ENCODE measurements at places on chromosomes 12 and 14. TPM values are rescaled to one million over a fixed set of nuclear protein-coding genes. Genes with fewer than 3 reads are reported as not detected.

GRCh38 chr12:28034271-28034670 lies 61.7 kb upstream of the PTHLH start:
- H3K4me1 ChIP-seq, result no peaks in the 10 kb centered on the region
- H3K4me3 ChIP-seq, result no peak overlapping the region
- H3K36me3 ChIP-seq, result no peaks in the 10 kb centered on the region
- no peaks in the 10 kb centered on the region for H3K27me3 ChIP-seq
- no peak for DNase-seq

- no peaks in the 10 kb centered on the region for H3K36me3 ChIP-seq
- peaks cover 15% of the 10 kb centered on the region for H3K4me1 ChIP-seq
- no peak for DNase-seq
- H3K4me3 ChIP-seq, result no peak overlapping the region
- H3K27me3 ChIP-seq, result no peaks in the 10 kb centered on the region
- H3K27ac ChIP-seq, result no peak overlapping the region
These were observed 3.8 kb downstream of the CCDC88C start for GRCh38 chr14:91413547-91414474.

GRCh38 chr14:22824711-22825359 lies 4.9 kb upstream of the MRPL52 start:
- H3K36me3 ChIP-seq, result no peaks in the 10 kb centered on the region
- H3K27ac ChIP-seq, result no peak overlapping the region
- no peaks in the 10 kb centered on the region for H3K4me1 ChIP-seq
- no peak for DNase-seq
- H3K27me3 ChIP-seq, result no peaks in the 10 kb centered on the region
- no peak overlapping the region for H3K4me3 ChIP-seq

DNA sequence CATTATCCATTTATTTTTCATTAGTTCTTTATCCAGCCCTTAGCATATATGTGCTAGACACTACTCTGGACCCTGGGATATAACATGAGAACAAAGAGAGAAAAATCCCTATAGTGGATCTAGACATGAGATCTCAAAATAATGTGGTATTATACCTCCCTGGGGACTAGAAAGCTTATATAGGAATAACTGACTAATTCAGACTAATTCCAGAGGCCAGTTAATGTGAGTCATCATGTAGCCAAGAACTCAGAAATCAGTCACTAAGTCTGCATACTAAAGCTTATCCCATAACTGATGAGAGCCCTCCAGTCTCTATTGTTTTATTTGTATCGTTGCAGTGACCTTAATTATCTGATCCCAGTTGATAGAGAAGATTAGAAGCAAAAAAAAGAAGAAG lies 267.1 kb upstream of the RGS6 start:
- peaks cover 22% of the 10 kb centered on the region for H3K4me1 ChIP-seq
- H3K27ac ChIP-seq, result no peak overlapping the region
- H3K4me3 ChIP-seq, result no peak overlapping the region
- no peak for DNase-seq

- H3K27me3 ChIP-seq, result no peaks in the 10 kb centered on the region
- peaks cover 40% of the 10 kb centered on the region for H3K4me1 ChIP-seq
- no peaks in the 10 kb centered on the region for H3K36me3 ChIP-seq
These were observed 211.3 kb upstream of the KRR1 start for GRCh38 chr12:75722714-75723200.

DNA sequence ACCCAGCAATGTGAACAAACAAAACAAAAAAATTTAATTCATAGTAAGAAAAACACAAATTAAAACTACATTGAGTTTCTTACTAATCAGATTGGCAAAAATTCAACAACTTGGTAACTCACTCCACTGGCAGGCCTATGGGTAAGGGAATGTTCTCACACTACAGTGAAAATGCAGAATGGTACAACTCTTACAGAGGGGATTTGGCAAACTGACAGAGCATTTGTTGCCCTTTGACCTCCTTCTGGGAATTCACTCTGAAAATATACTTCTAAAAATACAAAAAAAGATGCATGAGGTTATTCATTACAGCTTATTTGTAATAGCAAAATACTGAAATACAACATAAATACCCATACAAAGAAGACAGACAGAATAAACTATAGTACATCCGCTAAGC lies 32.8 kb downstream of the ABCD2 start:
- no peaks in the 10 kb centered on the region for H3K4me1 ChIP-seq
- H3K27me3 ChIP-seq, result no peaks in the 10 kb centered on the region
- no peak for DNase-seq
- no peaks in the 10 kb centered on the region for H3K36me3 ChIP-seq
- H3K27ac ChIP-seq, result no peak overlapping the region

CYP46A1 gene
- polyA plus RNA-seq, result 3.0 TPM
